ENCODE measurements at places on chromosomes 6 and 20.

DNA sequence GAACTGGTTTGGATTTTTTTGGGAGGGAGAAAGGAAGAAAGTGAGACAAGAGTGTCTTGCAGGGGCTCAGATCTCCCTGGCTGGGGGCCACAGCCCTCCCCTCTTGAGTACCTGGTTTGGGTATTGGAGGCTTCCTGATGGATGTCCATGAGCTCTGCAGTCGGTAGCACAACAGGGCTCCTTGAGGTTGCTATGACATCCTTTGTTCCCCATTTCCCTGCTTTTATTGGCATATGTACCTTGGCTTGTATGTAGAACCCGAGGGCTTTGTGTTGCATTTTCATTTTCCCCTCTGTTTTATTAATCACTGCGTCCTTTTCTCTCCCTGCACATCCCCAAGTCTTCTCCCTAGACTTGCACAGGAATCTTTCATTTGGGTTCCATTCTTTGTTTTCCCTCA, 355.5 kb upstream of the TSHZ2 start:
- DNase-seq: no peak

DNA sequence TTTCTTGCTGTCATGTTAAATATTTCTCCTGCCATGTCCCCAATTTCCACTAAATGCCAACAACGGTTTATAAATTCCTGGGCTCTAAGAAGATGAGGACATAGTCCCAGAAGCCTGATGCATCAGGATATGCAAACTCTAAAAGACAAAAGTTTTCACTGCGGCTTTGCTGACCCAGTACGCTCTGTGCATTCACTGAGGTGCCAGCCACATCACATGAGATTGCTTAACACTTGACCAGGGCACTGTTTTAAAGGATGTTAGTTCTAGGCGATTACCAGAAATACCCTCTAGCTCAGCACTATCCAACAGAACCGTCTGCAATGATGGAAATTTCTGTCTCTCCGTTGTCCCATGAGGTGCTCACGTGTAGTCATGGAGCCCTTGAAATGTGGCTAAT, 19.9 kb upstream of the ADTRP start:
- DNase-seq: no peak

- DNase-seq: no peak
These were observed 272.4 kb downstream of the GMDS start for GRCh38 chr6:1972962-1973361.

DNA sequence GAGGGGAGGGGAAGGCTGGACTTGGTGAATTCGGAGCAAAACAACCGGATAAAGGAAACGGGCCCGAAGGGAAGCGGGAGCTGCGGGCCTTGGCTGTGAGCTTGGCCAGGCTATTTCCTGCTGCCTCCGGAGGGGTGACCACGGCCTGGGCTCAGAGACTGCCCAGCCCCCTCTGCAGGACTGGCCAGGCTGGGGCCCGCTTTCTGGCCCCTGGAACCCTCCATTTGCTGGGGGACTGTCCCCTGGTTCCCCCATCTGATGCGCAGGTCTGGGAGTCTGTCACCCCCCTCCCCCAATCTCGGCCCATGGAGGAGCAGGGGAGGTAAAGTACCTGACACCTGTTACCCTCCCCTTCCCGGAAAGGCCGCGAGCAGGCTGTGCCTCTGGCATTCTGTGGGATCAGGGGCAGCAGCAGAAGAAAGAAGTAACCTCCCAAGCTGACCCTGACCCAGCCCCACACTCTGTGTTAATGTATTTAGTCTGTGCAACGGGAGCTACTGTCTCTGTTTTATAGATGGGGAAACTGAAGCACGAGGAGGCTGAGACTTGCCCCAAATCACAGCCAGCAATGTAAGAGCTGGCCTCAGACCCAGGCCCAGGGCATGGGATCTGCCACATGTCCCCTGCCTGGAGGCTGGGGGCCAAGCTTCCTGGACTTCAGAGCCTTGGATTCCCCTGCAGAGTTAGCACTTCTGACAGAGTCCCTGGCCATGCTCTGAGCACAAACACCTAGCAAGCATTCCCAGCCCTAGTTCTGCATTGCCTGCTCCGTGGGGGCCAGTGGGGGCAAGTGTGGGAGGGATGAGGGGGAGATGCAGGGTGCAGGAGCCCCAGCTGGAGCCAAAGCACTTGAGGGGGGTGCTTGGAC, 3.5 kb downstream of the C20orf204 start:
- no peak for DNase-seq

DNA sequence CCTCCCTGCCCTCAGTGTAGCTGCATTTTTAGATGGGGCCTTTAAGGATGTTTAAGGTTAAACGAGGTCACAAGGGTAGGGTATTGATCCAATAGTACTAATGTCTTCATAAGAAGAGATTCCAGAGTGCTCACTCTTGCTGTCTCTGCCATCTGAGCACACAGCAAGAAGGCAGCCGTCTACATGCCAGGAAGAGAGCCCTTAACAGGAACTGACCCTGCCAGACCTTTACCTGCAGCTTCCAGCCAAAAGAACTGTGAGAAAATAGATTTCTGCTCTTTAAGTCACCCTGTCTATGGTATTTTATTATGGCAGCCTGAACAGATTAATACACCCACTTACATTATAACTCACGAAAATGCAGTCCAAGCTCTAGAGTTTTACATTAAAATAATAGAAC, 685.3 kb upstream of the MARCKS start:
- no peak for DNase-seq

GRCh38 chr20:16926626-16927430, 178.7 kb downstream of the OTOR start:
- no peak for DNase-seq

GRCh38 chr20:31908016-31908415, 37.6 kb downstream of the TTLL9 start:
- DNase-seq: no peak

DNA sequence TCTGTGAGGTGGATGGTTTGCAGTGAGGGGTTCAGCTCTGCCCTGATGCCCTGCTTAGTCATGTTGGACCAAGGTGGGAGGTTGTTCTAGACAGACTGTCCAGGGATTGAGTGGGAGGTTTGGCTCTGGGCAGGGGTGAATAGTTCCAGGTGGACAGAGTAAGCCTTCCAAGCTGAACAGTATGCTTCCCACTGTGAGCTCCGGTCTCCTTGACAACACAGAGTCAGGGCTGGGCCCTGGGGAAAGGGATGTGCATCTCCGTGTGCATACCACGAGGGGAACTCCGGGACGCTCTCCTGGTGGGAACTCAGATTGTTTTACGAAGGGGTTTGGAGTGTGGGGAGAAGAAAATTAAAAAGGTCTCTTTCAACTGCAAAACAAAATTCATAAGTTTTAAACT, 174.7 kb downstream of the DHX35 start:
- no peak for DNase-seq

DNA sequence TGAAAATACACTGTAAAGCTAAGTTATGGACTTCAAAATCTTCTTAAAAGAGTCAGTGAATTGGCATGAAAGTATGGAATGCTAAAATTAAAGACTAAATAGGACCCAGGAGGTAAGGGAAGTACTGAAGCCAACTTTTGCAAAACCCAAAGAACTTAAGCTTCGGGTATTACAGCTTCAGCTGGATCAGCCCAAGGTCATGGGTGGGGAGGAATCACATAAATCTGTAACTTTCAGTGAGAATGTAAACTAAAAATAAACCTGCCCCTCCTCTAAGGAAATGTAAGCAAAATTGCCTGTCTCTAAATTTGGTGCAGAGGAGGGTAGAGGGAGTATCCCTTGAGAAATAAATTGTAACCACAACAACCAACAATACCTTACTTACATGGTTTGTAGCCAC, 4.4 kb upstream of the MUC21 start:
- no peak for DNase-seq

- DNase-seq: no peak
These were observed 5.7 kb upstream of the CITED2 start for GRCh38 chr6:139380168-139380567.

GRCh38 chr6:37792457-37793033, 27.0 kb upstream of the ZFAND3 start:
- DNase-seq: no peak

GRCh38 chr6:72365773-72366172, 256.1 kb upstream of the KCNQ5 start:
- no peak for DNase-seq

DNA sequence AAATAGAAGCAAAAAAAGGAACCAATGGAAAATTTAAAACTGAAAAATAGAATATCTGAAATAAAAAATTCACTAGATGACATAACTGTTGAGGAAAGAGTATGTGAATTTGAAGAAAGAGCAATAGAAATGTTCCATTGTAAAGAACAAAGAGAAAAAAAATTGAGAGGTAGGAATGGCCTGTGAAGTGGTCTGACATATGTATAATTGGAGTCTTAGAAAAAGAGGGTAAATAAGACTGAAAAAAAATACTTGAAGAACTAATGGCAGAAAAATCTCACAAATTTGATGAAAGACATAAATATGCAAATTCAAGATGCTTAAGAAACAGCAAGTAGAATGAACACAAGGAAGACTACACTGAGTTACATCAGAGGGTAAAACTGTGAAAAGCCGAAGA, 93.4 kb downstream of the QKI start:
- DNase-seq: no peak

DNA sequence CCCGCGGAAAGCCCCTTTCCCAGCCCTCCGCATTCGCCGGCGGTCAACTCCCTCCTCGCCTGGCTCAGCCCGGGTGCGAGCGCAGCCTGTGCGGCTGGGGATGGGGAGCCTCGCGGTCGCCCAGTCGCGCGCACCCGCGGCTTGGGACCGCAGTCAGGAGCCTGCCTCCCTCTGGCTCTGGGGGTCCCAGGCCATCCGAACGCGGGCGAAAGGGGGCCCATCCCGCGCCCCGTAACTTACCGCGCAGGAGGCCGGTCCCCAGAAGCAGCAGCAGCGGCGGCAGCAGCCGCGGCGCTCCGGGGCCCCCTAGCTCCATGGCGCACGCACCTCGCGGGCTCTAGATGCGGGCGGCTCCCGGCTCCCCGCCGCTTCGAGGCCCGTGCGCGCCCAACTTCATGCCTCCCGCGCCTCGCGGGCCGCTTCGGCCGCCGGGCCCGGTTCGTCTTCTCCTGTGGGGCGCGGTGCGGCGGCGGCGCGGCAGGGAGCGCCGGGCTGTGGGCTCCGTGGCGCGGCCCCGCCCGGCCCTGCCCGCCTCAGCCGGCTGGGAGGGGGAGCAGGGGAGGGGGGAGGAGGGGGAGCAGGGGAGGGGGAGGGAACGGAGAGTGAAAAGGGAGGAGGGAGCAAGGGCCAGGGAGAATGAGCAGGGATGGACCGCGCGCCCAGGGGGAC, at the start of gene CHRNA4:
Gene CHRNA4, minus strand, starts transcription at position 500 of the 669 bp plus-strand sequence. Its CDS starts 184 bp downstream, at position 316.
- DNase-seq: no peak

GRCh38 chr20:23231561-23232218, 118.9 kb upstream of the NXT1 start:
- DNase-seq: no peak

DNA sequence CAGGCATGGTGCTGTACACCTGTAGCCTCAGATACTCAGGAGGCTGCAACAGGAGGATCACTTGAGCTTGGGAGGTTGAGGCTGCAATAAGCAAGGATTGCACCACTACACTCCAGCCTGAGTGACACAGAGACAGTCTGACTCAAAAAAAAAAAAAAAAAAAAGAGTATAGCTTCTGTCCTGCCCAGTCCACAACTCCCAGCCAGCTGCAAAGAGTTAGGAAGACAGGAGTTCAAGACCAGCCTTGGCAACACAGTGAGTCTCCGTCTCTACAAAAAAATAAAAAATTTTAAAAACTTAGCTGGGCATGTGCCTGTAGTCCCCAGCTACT, 28.3 kb upstream of the TLDC2 start:
- no peak for DNase-seq

DNA sequence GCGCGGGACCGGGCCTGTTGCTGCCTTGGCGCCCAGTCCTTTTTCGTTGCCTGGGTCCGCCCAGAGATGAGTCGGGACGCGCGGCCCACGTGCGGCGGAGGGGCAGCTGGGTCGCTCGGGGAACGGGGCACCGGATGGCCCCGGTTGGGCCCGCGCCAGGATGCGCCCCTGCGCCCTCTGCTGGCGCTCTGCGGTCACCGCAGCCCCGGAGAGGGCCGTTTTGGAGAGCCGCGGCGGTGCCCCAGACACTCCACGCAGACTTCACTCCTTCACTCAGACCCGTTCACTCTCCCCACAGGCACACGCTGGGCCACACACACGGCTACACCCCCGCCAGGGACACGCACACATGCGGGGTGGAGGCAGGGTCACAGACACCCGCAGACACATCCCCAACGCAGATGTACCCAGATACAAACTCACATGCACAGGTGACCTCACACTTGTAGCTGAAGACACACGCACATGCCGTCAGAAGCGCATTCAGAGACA, 38.8 kb downstream of the SRC start:
- peak; percentile 66 for DNase-seq

DNA sequence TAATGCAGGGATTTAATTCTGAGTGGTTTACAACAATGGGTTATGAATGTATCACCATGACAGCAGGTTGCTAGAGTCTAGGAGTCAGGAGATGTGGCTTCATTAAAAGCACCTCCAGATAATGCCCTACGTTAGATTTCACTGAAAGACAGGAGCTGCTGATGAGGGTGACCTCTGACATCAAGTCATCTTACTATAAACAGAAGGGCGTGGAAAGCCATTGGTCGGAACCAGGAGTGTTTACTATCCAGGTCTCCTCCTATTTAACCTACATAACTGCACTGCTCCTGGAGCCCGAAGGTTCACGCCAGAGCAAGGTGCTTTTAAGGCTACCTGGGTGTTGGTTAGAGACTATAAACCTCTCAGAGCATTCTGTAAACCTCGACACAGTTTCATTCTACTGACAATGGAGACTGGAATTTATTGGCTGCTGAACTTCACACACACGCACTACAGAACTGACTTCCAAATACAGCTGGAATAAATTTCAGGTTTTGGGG, 128.7 kb downstream of the EYA4 start:
- DNase-seq: no peak

DNA sequence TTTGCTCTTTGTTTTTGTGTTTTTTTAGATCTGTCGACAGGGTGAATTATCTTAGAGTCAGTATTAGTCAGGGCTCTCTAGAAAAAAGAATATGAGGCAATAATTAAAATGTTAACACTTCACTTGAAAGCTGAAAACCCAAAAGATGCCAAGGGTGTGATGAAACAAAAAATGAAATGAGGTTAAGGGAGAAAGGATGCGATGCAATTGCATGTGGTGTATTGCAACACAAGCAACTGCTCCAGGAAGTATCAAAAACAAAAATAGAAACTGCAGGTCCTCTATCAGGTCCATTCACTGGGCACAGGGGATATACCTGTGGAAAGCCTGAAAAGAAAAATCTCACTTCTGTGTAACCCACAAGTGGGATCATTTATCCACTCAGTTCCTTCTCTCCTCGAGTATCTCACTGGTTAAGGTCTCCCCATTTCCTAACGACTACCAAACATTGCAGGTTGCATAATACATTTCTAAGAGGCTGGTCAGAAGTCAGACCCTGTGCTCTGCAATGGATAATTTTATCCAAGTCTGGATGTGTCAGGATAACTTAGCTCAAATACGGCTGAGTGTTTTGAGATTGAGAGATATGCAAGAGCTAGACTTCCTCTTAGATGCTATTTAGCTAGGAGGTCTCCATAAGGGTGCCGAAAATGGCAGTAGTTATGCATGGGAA, 257.7 kb upstream of the GJE1 start:
- no peak for DNase-seq
